Activated gamma-delta T cell treated with Interleukin-2 at 50 U/mL for 16 hours (primary cell): ENCODE measurements at places on chromosomes 3 and 15.

DNA sequence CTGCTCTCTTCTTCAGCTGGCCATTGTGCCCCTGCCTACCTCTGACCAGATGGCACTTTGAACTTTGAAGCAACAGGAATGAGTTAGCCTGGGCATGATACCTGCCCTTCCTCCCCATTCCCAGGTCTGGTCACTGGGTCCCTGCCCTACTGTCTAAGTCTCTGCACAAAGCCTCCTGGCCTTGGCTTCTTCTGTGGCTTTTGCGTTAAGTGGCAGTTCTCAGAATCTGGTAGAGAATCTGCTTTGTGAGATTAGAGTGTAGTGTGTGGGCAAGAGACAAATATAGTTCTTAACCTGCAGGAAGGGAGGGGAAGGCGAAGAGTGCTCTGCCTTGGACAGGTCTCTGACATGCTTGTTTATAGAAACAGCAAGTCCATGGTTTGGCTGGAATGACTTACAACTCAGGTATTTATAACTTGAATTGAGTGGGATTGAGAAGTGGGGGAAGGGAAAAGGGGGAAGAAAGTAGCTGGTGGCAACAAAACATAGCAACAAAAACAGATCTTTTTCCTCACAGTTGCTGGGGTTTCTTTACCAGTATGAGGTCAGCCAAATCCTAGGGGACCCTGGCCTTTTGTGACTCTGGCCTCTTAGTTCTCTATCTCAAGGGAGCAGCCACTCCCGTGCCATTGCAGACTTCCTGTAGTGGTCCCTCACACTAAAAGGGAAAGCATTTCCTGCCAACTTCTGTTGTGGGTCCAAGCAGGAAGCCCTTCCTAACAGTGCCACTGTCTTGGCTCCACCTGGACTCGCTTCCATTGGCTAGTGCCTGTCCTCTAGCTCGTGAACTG, 16.7 kb downstream of the MAPKBP1 start:
- DNase-seq: no peak

DNA sequence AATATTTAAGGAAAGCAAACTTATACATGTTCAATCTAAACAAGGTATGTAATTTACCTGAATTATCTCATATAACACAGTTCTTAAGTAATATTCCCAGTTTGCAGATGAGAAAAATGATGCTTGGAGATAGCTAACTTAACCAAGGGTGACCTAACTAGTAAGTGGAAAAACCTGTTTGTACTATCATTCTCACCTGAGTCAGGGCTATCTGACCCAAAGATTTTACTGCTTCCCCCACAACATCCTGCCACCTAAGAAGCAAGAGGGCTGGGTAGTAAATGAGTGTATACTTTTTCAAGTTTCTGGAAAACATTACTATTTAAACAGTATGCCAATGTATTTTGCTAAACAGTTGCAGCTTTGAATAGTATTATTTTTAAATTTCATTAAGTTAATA, 10.6 kb downstream of the TP63 start:
- DNase-seq: no peak

DNA sequence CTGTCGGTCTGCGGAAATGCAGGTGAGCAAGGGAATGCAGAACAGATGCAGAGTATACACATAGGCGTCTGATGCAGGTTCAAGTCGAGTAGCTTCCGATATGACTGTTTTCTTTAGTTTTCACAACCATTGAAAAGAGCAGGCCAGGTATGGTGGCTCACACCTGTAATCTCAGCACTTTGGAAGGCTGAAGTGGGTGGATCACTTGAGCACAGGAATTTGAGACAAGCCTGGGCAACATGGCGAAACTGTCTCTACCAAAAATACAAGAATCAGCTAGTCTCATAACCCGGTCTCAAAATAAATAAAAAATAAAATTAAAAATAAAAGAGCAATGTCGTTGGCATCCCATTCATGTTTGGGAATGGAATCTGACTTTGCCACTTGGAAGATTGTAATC, 101.5 kb downstream of the PTPRG start:
- DNase-seq: no peak

DNA sequence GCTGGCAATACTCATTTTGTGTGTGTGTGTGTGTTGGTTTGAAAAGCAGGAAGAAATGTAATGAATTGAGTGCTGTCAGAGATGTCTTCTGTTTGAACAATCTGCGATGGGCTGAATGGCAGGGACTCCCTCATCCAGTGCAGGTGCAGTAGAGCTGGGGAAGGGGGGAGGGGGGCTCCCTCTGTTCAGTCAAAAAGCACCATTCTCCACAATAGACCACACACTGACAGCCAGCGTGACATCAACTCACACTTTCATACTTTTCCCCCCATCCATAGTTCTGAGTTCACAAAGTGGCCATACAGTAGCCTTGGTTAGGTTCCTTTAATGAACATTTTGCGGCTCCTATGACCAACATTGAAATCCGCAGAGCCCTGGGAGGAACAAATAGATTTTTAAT, 10.4 kb downstream of the SOX2 start:
- DNase-seq: no peak

DNA sequence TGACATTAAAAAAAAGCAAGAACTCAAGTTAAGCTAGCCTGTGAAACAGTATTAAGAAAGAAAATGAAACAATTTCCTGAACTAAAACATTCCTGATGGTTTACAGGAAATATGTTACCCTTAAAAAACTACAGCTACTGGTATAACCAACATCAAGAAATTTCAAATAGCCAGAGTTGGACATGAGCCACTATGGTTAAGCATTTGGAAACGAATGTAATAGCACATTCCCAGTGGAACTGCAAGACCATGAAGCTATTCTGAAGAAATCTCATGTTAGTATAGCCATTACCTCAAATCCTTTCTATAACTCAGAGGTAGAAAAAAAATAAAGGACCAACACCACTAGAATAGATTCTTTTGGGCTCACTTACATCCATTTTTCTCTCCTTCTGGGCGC, 30.2 kb downstream of the CPNE4 start:
- DNase-seq: no peak

GRCh38 chr15:77720173-77720572, 87.5 kb upstream of the LINGO1 start:
- no peak for DNase-seq

- no peak for DNase-seq
These were observed 57.2 kb downstream of the PLD1 start for GRCh38 chr3:171753025-171753472.

- DNase-seq: no peak
These were observed 1297.9 kb downstream of the ROBO2 start for GRCh38 chr3:78337801-78338211.

DNA sequence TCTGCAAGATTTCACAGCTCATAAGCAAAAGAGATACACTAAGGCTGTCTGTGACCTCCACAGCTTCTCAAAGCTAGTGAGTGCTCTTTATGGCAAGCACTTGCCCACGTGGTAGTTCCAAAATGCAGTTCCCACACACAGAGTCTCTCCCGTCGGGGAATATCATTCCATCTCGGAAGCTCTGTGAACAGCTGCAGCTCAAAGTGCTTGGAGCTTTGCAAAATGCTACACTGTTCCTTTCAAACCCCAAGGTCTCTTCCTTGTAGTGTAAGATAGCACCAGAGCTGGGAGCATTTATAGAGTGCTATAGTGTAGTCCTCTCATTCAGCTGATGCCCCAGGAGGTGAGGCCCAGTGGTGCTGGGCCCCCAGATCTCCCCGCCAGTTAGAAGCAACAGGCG, 36.1 kb downstream of the ST6GAL1 start:
- DNase-seq: no peak
